Memory B cell (primary cell): ENCODE measurements at places on chromosomes 5 and 9.

- no peak for DNase-seq
Measured at GRCh38 chr5:58085800-58086199, 374.1 kb downstream of the PLK2 start.

GRCh38 chr9:82797534-82797933, 265.4 kb downstream of the RASEF start:
- no peak for DNase-seq

DNA sequence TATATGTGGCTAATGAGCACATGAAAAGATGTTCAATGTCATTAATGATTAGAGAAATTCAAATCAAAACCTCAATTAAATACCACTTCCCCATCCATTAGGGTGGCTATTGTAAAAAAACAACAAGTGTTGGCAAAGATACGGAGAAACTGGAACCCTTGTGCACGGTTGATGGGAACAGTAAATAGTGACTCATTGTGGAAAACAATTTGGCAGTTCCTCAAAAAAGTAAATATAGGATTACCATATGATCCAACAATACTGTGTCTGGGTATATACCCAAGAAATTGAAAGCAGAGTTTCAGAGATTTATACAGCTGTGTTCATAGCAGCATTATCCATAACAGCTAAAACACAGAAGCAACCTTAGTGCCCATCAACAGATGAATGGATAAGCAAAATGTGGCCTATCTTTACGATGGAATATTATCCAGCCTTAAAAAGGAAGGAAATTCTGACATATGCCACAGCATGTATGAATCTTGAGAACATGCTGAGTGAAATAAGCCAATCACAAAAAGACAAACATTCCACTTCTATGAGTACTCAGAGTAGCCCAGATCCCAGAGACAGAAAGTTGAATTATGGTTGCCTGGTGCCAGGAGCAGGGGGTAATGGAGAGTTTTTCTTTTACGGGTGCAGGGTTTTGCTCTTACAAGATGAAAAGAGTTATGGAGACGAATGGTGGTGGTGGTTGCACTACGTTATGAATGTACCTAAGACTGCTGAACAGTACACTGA, 41.4 kb upstream of the LRRC14B start:
- DNase-seq = no peak

DNA sequence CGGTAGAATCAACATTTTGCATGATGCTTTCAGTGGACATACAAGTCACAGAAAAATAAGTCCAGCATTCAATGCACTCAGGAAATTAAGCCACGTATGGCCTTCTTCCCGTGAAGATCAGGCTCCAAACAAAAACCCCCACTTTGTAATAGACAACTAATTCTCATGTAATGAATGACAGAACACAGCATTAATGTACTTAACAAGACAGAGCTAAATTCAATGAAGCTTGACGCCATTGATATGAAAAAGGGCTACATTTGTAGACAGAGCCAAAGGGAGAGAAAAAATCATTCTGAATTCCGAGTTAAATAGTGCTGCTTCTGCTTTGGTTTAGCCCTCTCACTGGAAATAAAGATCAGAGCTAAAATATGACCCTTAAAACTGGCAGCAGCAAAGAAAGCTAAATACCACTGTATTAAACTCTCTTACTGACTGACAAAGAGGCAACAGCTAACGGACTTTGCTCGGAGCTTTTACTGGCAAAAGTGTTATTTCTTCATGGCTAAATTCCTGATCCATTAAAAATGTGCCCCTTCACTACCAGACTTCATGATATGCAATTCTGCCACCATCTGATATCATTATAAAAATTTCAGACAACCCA, 250.5 kb downstream of the BNC2 start:
- no peak for DNase-seq

GRCh38 chr5:115377468-115378217, 81.2 kb upstream of the CCDC112 start:
- DNase-seq = no peak

- DNase-seq = no peak
Measured at GRCh38 chr9:98929895-98930341, 13.8 kb upstream of the COL15A1 start.

- no peak for DNase-seq
Measured at GRCh38 chr5:92780057-92780456, 801.0 kb downstream of the NR2F1-AS1 start.

GRCh38 chr5:115471345-115472063, 73.1 kb downstream of the FEM1C start:
- DNase-seq = no peak

DNA sequence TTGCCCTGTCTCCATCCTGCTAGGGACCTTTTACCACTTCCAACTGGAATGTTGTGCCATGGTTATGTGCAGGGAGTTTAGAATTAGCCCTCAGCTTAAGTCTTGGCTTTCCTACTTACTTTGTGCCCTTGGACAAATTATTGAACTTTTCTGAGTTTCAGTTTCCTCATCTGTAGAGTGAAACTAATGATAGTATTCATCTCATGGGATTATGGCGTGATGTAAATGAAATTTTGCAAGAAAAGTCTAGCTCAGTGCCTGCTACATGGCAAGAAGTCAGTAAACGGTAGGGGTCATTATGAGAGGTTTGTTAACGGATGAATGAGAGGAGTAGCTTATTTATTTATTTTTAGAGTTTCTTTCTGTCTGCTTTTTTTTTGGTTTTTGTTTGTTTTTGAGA, 1.8 kb downstream of the MVB12B start:
- no peak for DNase-seq

DNA sequence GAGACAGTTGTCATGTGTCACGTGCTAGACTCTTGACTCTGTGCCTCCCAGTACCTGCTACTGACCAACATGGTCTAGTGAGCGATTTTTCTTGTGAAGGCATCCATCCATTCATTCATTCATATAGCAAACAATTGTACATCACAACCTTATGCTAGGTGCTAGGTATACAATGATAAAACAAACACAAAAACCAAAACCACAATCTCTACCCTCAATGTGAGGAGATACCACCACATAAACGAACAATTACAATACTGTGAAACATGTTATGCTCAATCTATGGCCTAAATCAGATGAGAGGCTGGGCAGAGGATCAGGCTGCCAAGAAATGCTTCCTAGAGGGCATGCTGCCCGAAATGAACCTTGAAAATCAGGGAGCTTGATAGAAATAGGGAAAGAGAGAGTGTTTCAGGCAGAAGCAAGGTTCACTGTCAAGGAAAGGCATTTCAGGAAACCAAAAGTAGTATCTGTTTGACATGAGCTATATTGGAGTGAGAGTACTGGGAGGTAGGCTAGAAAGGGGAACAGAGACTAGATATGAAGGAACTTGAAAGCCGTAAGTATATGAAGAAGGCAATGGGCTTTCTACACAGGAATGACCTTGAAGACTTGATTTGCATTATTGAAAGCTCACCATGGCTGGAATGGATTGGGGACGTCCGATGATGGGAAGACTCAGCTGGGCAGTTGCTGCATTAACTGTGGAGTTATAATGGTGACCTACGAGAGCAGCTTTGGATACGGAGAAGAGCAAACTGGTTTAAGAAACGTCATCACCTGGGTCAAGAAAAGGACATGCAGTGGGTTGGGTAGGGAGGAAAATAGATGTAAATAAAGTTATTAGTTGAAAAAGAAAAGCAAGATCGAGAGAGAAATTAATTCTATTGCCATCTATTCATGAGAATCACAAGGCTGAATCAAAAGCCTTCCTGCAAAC, 90.1 kb downstream of the THBS4 start:
- DNase-seq = no peak

- peak; percentile 28 for DNase-seq
Measured at GRCh38 chr5:65742565-65743231, 20.7 kb downstream of the NLN start.

GRCh38 chr5:174252121-174252520, 206.6 kb downstream of the NSG2 start:
- DNase-seq = no peak

GRCh38 chr9:111870774-111871498, 25.7 kb upstream of the UGCG start:
- no peak for DNase-seq

GRCh38 chr9:93220627-93221026, 36.7 kb downstream of the WNK2 start:
- no peak for DNase-seq

DNA sequence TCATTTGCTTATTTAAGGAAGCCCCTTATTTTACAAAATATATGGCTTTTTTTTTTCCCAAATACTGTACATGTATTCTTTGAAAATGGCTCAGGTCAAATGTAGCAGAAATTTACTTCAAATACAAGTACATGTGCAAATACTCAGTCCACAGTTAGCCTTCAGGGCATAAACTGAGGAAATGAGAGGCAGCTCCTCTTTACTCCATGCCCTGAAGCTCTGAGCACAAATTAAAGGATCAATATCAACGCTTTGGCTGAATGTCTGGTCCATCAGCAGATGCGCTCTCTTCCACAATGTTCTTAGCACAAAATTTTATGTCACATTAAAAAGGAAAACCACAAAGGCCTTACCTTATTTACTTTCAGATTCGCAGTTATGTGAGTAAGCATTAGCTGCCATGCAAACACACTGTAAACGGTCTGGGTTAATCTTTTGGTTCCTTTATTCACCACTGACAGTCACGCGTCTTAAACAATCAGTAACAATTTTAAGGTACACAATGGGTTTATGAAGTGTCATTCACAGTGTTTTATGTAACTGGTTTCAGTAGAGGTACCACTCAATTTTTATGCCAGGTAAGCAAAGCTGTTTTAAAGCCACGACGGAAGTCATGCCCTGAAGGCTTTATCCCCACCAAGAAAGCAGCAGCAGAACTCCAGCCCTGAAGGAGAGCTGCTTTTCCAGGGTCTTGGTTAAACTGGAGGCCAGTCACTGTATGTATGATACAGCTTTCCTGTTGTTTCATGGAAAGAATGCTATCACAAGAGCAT, 103.4 kb downstream of the OTULIN start:
- no peak for DNase-seq

DNA sequence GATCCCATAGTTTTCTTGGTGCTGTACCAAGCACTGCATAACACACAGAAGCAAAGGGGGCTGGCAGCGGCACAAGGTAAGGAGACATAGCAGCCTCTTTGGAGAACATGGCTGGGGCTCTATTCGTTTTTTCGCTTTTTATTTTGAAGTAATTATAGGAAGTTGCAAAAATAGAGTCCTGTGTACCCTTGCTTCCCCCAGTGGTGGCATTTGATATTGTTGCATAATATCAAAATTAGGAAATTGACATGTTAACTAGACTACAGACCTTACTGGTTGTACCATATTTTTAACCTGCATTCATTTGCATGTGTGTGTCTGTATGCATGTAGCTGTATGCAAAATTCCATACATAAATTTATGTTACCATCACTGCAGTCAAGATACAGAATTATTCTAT, 6.6 kb upstream of the UBQLN1 start:
- DNase-seq = no peak

- no peak for DNase-seq
Measured at GRCh38 chr5:158513490-158514318, 586.0 kb downstream of the EBF1 start.

DNA sequence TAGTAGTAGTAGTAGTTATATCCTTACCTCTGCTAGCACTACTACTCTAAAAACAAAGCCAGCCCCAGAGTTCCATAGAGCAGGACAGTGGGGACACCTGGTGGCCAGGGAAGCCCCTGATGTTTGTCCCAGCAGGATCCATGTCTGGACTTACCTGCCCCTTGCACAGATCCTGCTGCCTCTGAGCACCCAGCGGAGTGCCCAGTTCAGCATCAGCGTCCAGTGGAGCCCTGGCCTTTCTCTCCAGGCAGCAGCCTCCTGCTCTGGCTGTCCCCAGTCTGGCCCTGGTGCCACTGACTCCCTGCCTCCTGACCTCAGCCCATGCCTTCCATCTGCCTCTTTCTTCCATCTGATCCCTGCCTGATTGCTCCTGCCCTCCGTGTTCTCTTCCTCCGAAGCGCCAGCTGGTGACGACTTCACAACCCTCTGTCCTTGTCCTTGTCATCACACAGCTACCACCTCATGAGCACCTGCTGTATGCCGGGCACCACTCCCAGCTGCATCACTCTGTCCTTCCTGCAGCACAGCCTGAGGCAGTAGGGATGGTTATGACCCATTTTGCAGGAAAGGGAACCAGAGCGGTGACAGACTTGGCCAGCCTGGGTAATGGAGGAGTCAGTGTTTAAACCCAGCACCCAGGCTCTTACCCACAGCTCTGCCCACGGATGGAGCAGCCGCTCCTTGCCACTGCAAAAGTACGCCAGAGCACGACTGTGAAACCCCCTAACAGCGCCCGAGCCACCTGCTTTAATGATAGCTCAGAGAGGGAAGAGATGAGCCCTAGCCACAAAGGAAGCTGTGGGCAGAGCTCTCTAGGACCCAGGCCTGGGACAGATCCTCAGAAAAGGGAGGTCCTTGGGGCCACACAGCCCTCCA, 11.5 kb downstream of the SARDH start:
- DNase-seq = no peak

GRCh38 chr9:107249665-107250285, 33.3 kb upstream of the RAD23B start:
- DNase-seq = no peak

DNA sequence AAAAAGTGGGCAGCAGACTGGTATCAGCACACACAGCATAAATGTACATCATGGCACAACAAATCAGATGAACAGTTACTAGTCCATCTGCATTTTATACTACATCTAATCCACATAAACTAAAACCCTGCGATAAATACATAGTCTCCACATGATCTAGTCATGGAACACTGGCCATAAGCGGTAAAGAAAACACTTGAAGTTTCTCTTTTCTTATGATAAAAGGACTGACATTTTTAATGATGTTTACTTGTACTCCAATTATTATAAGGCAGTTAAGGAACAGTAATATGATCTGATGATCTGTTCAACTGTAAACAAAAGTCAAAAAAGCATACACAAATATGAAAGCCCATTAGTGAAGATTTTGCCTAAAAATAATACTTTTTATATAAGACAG, 112.5 kb downstream of the MPDZ start:
- no peak for DNase-seq

DNA sequence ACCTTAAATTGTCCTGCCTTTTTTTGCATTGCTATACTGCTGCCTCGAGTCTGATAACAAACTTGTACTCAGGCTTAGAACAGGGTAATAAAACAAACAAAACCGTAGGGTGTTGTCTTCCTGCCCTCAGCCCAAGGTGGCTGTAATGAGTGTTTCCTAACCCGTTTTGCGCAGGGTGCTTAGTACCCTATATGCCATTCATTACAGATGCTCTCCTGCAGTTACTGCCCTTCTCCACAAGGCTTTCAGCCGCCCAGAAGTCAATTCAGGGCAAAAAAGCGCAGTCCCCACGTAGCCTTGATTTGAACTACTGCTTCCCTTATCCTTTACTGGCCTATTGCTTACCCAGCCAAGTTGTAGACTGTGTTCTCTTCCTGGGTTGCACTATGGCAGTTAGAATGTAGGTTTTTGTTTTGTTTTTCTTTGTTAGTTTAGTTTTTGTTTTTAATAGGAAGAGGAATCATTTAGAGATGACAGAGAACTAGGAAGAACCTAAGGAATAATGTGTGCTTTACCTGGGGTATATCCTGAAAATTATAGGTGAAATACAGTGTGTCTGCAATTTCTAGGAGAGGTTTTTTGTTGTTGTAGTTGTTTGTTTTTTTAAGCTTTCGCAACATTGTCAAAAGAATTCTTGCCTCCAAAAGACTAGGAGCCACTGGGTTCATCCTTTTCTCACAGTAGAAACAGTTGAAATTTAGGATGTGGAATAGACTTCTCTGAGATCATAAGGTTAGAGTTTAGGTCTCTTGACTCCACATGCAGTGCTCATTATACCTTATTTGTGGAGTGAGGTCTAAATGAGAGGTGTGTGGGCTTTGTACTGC, 1.3 kb downstream of the HMGXB3 start:
- peak; percentile 34 for DNase-seq
